ENCODE measurements at places on chromosomes 3 and 15.

DNA sequence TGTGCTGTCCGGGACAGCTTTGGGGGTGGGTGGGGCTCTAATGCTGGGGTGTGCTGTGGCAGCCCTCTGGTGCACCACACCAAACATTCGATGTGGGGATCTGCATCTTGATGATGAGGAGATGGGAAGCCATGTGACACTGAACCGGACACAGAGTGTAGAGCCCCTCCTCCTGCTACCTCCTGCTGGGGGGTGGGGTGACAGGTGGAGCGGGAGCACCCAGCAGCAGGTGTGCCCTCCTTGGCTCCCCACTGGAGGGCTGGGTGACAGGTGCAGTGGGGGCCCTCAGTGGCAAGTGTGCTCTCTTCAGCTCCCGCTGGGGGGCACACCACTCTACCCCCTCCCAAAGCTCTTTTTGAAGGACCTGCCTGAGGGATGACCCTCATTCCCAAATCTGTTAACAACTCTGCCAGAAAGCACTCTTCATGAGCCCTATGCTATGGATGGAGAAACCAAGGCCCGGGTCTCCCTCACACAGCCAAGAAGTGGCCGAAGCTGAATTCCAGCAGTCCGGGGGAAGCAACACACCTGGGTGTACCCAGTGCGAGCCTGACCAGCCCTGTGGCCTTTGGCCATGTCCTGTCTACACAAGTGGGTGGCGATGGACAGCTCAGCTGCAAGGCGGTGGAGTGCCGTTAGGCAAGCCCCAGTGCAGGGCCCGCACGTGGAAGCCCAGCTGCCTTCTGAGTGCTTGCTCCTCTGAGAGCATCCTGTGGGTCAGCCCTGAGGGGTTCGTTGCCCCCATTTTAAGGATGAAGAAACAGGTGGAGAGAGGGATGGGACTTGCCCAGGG lies 609 bp upstream of the UROC1 start:
- DNase-seq = no peak

DNA sequence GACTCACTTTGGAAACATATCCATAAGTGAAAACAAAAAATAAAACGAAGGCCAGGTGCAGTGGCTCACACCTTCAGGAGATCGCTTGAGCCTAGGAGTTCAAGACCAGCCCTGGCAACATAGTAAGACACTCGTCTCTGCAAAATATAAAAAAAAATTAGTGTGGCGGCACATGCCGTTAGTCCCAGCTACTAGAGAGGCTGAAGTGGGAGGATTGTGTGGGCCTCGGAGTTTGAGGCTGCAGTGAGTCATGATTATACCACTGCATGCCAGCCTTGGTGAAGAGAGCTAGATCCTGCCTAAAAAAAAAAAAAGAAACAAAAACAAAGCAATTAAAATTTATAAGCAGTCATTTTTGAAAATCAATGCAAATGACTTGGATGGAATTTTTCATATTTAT lies 54.7 kb upstream of the NANOGP8 start:
- DNase-seq = no peak

- no peak for DNase-seq
Measured at GRCh38 chr3:127716384-127716783, 43.6 kb downstream of the ABTB1 start.

DNA sequence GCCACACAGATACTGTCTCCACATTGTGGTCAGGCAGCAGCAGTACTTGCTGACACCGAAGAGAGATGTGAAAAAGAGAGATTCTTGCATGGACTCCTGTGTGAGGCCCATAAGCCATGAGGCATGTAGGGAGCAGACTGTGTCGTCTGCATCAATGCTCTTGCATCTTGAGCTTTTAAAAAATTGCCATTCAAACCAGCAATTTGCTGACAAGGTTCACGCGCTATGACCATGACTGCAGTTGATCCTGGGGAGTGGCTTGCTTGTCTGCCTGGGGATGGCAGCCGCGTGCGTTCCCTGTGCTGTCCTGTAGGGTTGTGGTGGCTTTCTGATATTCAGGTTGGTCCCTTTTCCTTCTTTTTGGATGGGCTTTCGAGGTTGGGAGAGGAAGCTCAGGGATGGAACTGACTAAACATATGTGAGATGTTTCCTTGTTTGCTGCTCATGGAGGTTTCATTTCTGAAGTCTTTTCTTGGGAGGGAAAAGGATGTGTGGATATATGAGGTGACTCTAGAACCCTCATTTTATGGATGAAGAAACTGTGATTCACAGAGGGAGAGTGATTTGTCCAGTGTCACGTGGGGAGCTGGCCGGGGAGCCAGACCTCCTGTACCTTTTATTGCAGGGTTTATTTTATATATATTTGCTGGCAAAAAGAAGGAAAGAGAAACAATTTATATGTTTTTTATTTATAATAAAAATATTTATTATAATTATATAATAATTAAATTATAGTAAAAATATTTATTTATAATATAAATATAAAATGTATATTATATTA lies 48.6 kb downstream of the LPP start:
- no peak for DNase-seq

DNA sequence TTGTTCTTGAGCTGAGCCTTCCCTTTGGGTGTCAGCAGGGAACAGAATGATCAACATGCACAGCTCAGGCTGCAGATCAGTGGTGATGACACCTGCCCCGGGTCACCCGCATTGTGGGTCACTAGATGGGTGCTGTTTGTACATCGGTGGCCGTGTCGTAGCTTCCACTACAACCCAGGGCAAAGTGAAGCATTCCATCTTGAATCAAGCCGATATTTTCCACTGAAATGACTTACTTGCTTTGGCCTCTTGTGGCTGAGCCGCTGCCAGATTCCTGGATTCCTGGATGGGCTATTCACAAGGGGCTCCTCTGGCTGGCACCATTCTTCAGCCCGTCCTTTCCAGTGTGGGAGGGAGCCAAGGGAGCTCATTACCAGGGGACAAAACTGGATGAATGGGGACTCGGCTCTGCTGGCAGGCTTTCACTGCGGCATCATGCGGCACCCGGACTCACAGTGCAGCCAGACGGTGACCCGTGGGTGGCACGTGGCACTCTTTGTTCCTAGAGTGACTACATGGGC lies 65.6 kb downstream of the SLCO3A1 start:
- DNase-seq = no peak

- DNase-seq = no peak
Measured at GRCh38 chr3:114874522-114874971, 272.5 kb downstream of the ZBTB20 start.

- no peak for DNase-seq
Measured at GRCh38 chr3:70861234-70861633, 548.8 kb upstream of the MDFIC2 start.

GRCh38 chr3:119624002-119624720 lies 26.5 kb downstream of the PLA1A start:
- DNase-seq = no peak

- DNase-seq = no peak
Measured at GRCh38 chr15:73130830-73131229, 78.6 kb downstream of the NEO1 start.

DNA sequence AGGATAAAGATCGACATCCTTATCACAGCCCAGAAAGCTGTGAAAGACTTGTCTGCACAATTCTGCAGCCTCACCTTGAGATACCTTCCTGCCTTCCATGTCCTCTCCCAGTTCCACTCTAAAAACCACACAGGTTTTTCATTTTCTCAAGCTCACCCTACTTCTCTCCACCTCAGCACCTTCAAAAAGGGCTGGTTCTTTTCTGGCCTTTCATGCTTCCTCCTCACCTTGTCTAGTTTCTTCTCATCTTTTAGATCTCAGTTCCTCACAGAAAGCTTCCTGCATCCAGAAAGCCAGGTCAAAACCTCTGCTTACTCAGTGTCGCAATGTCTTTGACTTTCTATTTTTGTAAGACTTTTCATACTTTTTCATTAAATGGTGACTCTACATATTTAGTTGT lies 140.2 kb upstream of the STT3B start:
- DNase-seq = no peak

- no peak for DNase-seq
Measured at GRCh38 chr3:191393146-191393545, 62.8 kb upstream of the UTS2B start.

GRCh38 chr15:23859008-23859407 lies 171.9 kb upstream of the NDN start:
- DNase-seq = no peak

Measured in HS-27A (cell line).